Thoracic aorta endothelial cell (primary cell): ENCODE measurements at places on chromosomes 2 and 18. TPM values are rescaled to one million over a fixed set of nuclear protein-coding genes. Genes with fewer than 3 reads are reported as not detected.

The NOL4 gene
- not detected in 2 replicates for total RNA-seq

The KCNIP3 gene
- 0.53 and 2.0 TPM in 2 replicates for total RNA-seq

The RAB3GAP1 gene
- 77.1 and 79.9 TPM in 2 replicates for total RNA-seq

The MARCHF4 gene
- 9.6 and 10.9 TPM in 2 replicates for total RNA-seq
